Mesenteric fat pad (tissue), 1 donor: ENCODE measurements at places on chromosomes 4 and X. TPM values are rescaled to one million over a fixed set of nuclear protein-coding genes. Genes with fewer than 3 reads are reported as not detected.

- DNase-seq: no peak
Observed at GRCh38 chrX:96763608-96764007, 79.0 kb downstream of the DIAPH2 start.

RPL10 gene
- 2,424 TPM for total RNA-seq

DNA sequence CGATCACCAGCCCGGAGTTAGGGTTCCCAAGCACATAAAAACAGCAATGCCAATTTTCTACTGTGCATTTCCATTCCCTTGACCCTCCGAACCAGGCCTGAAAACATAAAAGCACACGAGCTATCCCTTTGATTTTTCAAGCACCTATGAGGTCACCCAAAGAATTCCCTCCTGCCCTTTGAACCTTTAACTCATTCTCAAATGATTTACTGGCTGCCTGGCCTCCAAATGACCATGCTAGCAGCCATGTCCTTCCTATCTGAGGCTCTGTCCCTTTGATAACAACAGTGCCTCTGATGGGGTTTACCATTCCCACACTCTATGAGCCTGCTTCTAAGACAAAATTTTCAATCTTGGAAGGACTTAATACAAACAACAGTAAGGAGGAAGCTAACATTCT is 15.2 kb downstream of the SHROOM4 start:
- no peak for DNase-seq

TGIF2LX gene
- not detected for total RNA-seq

C1QTNF7 gene
- total RNA-seq: 1.8 TPM

GRCh38 chr4:105619188-105619931 is 66.9 kb downstream of the ARHGEF38 start:
- DNase-seq: no peak

DNA sequence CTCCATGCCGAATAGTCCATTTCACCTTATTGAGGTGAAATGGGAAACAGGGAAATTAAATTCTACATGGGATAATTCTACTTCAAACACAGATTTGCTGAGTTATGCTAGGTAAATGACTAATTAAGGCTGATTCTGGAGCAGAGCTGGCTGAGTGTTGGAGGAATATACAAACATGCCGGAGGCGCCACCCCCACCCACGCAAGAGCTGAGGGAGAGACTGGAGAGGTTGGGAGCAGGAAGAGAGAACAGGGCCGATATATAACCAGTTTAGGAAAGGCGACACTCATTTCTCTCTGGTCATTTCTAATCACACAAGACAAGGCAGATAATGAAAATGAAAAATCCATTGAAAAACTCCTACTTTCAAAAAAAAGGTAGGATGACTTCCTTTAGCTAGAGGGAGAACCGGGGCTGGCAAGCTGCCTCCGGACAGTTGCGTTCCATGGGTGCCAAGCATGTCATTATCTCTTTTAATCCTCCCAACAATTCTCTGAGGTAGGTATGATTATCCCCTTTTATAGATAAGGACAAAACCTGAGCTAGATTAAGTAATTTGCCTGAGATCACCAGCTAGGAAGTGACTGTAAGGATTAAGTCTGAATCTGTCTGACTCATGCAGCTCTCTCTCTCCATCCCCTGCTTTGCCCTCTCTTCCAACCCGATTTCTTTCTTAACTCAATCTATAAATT is 27.6 kb upstream of the CFAP299 start:
- DNase-seq: no peak
